GM20000 (cell line): ENCODE measurements at places on chromosomes 12 and 14.

DNA sequence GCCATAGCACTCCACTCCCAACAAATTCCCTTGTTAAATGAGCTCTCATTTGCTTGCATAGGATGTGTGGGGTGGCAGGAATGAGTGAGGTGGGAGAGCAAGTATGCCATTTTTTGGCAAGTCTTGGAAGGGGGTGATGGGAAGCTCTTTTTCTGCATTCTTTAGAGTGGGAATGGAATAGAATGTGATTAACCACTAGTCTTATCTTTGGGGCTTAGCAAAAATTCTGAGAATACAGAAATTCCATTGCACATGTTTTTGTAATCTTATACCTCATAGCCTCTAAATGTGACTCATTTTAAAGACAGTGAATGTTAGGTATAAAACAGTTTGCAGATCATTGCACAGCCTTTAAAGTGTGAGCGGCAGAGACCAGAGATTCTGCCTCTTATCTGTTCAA lies 28.4 kb upstream of the NEDD1 start:
- DNase-seq: no peak

GRCh38 chr14:102418169-102418852 lies 55.6 kb downstream of the TECPR2 start:
- DNase-seq: peak; percentile 3

GRCh38 chr12:49664591-49665239 lies 41.4 kb downstream of the PRPF40B start:
- DNase-seq: peak; percentile 67

GRCh38 chr14:37088356-37089215 lies 83.8 kb downstream of the SLC25A21 start:
- DNase-seq: no peak

- no peak for DNase-seq
These were observed 148.7 kb downstream of the DICER1 start for GRCh38 chr14:95008445-95009217.

DNA sequence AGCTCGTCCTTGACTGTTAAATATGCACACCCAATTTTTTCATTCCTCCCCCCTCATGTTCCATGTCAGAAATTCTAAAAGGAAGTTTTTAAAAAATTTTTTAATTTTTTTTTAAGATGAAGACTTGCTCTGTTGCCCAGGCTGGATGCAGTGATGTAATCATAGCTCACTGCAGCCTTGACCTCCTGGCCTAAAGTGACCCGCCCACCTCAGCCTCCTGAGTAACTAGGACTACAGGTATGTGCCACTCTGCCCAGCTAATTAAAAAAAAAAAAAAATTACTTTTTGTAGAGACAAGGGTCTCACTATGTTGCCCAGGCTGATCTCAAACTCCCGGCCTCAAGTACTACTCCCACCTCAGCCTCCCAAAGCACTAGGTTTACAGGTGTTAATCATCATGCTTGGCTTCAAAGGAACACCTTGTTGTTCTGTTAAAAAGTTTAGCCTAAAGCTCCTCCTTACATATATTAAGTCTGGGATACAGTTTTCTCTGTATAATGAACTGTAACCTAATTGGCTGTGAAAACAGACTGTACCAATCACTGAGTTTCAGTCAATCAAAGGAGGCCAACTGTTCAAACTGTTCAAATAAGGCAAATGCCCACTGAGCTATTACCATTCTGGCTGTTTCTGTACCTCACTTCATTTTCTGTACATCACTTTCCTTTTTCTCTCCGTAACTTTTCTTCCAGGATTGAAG lies 17.8 kb downstream of the SDR9C7 start:
- no peak for DNase-seq
